MG63 (cell line): ENCODE measurements at places on chromosomes 11 and 22.
A peak's percentile ranks its signal among the peaks of the same experiment; 100 is the strongest.

- DNase-seq = no peak
Measured at GRCh38 chr11:120556797-120557196, 45.2 kb downstream of the GRIK4 start.

DNA sequence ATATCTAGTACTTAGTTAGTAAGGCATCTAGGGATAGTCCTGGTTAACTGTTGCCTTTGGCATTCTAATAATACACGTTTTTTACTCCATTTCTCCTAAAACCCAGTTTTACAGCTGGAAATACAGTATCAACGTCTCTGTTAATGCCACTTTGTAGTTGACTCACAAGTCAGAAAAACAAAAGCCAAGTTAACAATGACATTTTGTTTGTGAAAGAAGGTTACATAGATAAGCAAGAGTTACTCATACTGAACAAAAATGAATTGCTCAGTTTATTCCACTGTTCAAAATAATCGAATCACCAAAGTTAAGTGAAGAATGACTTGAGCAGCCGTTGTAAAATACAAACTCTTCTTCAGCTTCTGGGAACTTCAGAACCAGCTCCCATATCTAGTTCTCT is 540.3 kb downstream of the ETS1 start:
- DNase-seq = no peak

DNA sequence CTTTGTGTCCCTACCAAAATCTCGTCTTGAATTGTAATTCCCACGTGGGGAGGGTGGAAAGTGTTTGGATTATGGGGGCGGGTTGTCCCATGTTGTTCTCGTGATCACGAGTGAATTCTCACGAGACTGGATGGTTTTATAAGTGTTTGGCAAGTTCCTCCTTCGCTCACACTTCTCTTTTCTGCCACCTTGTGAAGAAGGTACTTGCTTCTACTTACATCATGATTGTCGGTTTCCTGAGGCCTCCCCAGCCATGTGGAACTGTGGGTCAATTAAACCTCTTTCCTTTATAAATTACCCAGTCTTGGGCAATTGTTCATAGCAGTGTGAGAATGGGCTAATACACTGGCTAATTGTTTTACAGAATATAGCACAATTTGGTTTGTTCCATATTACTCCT is 326.3 kb downstream of the GRM5 start:
- no peak for DNase-seq

DNA sequence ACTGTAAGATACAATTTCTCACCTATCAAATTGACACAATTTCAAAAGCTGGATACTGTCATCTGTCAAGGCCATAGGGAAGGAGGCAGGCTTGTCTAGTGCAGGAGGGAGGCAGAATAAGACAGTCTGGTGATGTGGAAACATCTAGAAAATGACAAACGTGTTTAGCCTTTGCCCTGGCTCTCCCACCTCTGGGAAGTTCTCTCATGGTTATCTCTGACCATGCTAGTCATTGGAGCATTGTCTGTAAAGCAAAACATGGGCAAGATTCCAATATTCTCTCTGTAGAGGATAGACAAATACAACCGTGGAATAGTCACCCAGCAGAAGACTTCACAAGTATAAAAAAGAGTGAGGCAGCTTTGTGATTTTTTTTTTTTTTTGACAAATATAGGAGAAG is 9.1 kb upstream of the SERHL2 start:
- DNase-seq = no peak

- no peak for DNase-seq
Measured at GRCh38 chr11:12854297-12854661, 154.8 kb upstream of the RASSF10 start.

- DNase-seq = no peak
Measured at GRCh38 chr11:12111549-12112520, 1.4 kb downstream of the MICAL2 start.

GRCh38 chr11:85663080-85663752 is 1.7 kb downstream of the CREBZF start:
- no peak for DNase-seq

DNA sequence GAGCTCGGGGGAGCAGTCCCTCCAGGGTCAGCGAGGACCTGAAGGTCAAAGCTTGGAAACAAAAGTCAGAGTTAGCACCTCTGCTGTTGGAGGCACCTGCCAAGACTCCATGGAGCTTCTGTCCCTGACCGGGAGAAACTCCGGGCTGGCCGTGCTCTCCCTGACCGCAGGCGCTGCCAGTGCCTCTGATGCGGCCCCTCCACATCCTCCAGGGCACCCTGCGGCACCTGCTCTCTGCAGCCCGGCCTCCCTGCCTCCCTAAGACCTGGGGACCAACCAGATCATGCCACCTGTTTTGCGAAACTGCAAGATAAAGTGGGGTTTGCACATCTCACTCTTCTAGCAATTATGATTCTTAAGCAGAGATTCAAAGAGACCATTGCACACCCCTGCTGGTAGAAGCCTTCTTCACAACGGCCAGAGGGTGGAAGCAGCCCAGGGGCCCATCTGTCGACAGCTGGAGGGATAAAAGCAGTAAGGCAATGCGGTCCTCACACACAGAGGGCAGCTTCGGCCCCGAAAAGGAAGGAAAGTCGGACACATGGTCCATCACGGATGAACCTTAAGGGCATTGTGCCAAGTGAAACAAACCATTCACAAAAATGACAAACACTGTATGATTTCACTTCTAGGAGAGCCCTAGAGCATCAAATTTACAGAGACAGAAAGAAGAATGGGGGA is 477.1 kb downstream of the BRD1 start:
- DNase-seq = peak; percentile 16

- DNase-seq = no peak
Measured at GRCh38 chr11:57764566-57764965, 3.0 kb downstream of the CTNND1 start.

DNA sequence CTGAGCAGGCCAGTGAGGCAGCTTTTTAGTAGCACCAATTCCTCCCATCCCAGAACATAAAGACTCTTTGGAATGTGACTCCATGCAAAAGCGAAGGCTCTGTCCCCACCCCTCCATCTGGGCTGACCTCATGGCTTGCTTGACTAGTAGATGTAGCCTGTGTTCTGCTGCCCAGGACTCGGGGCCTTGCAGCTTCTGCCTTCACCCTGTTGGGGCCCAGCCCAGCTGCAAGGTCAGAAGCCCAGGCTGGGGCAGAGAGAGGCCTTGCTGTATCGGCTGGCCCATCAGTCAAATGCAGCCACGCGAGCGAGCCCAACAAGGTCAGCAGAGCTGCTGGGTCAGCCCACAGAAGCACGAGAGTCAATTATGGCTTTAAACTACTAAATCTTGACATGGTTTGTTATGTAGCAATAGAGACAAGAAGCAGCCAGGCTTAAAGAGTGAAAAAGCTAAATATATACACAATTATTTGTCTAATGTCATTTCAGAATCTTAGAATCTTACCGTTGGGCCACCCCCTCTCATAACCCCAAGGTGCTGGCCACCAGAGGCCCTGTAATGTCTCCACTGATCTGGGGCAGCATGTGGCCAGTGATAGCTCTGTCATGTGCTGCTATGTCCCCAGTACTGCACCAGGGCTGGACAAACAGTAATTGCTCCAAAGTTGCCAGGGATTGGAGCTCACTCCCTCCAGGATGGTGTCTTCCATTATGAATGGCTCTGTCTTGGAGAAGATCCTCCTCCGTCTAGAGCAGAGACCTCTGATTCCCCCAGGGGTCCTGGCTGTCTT is 10.4 kb upstream of the WNT11 start:
- DNase-seq = no peak

GRCh38 chr11:33682446-33682845 is 18.2 kb downstream of the C11orf91 start:
- no peak for DNase-seq

DNA sequence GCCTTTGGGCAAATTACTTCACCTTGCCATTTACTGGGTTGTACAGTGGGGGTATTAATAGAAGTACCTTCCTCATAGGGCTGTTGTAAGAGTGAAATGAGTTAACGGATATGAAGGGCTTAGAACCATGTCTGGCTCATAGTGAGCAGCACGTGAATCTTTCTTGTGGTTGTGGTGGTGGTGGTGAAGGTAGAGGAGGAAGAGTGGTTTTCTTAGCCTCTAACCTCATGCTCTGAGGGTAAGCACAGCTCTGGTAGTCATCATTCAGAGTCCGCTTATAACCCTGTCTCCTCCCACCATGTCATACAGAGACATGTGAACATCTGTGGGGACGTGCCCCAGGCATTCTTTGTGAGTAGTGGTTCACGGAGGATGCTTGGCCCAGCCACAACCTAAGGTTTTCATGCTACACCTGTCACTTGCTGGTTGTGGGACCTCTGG is 43.6 kb downstream of the TEAD1 start:
- DNase-seq = no peak

GRCh38 chr22:20423906-20424551 is 13.6 kb downstream of the SCARF2 start:
- DNase-seq = no peak

- peak; percentile 20 for DNase-seq
Measured at GRCh38 chr11:19259487-19260345, 19.0 kb upstream of the E2F8 start.

DNA sequence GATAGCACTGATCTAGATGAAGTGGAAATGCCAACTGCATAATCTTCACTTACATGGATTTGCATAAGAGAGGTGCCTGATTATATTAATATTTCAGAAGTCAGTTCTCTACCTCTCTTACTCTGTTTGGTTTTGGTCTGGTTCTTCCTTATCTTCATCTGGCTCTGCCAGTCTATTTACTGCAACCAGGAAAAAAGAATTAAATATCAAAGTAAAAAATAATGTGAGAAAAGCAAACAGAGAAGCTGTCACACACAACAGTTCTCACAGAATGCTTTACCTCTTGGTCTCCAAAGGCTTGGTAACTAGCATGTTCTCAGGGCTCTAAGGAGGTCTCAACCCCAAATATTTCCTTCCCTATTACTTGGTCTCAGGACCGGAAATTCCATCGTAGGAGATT is 6.7 kb downstream of the VSIG10L2 start:
- DNase-seq = no peak

GRCh38 chr11:122093731-122094275 is 22.2 kb downstream of the BLID start:
- DNase-seq = no peak

DNA sequence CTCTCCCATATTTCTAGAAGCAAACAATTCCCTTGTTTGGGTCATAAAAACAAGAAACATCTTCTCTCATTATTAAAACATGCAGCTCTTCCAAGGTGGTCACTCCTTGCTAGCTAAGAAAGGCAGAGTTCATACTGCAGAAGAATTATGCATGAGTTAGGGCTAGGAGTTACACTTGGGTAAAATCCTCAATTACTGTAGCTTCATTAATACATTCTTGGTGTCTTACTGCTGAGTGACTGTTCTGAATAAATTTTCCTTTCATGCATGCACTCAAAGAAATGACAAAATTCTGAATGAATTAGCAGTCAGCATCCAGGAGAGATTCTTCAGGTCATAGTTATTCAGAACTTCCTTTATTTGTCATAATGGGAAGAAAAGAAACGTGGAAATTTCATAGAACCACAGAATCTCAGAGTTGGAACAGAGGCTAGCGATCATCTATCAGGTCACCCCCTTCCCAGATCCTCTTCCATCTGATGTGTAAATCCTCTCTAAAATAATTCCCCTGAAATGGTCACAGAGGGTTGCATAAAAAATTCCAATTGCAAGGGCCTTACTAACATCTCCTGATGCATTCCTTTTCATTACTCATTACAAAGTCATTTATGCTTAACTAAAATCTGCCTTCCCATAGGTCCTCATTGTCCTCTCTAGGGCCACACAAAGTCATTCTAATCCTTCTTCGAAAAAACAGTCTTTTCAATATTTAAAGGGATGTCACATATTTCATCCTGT is 771.5 kb downstream of the DLG2 start:
- no peak for DNase-seq

DNA sequence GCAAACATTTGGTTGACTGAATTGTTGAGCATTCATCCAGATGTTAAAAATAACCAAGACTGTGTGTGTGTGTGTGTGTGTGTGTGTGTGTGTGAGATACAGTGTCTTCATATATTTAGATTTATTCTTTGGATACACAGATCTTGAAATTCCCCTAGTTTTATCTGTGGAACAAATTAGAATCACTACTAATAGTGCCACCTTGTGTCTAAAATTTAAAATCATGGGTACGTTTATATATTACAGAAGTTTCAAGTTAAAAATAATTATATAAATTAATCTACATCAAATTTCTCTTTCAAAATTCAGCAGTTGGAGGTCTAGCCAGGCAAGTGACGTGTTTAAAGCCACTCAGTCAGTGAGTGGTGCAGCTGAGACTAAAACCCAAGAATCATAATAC is 1566.2 kb upstream of the TENM4 start:
- DNase-seq = no peak

DNA sequence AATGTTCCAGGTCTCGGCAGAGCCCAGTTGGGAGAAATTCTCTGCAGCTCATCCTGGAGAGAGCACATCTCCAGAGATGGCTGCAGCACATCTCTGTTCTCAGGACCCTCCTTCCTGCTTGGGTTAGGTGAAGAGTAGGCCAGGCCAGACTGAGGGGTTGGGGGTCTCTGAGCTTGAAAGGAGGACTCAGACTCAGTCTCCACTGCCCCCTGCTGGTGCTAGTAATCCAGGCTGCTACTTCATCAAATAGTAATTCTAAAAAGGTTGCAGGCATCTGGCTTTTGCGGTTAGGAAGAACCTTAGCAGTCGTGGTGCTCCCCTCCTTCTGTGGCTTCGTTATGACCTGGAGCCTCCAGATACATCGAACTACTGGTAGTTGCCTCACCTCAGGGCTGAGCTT is 9.7 kb downstream of the TUB start:
- DNase-seq = no peak

DNA sequence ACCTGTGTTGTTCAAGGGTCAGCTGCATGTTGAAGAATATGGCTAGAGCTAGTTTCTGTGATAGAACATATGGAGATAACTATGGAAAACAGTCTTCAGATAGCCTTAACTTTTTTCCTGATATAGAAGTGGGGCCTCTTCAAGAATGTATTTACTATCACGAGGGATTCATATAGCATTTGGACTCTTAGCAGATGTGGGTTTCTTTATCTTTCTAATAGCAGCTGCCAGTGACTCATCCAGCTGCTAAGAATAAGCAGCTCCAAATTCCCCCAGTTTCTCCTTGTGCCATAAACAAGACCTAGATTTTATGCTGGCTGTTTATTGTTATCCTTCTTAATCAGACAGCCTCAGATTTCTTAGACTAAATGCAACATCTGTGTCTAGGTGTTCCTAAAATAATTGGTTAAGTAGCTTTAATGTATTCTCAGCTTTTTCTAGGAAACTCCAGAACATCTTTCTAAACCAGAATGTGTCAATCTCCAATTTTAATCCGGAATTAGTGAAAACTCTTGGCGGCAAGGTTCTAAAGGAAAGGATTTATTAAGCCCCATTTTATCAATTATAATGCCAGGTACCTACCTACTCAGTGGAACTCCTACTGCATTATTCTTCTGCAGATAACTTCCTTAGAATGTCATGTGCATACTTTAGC is 119.8 kb downstream of the CSTPP1 start:
- peak; percentile 17 for DNase-seq

- peak; percentile 36 for DNase-seq
Measured at GRCh38 chr11:87926250-87926970, 248.8 kb downstream of the RAB38 start.

- no peak for DNase-seq
Measured at GRCh38 chr11:130243816-130244215, 70.9 kb downstream of the ZBTB44 start.

- DNase-seq = no peak
Measured at GRCh38 chr11:36398231-36398953, 102.3 kb downstream of the PRR5L start.

GRCh38 chr11:85855341-85855656 is at the start of gene CCDC83:
Gene CCDC83, plus strand, starts transcription at chr11:85855383. Its CDS starts 9,741 bp downstream, at chr11:85865124.
- no peak for DNase-seq

GRCh38 chr22:44225091-44225689 is 44.5 kb downstream of the PARVG start:
- no peak for DNase-seq
